COR-L47 (cell line): ENCODE measurements at places on chromosomes 2 and 18.

DNA sequence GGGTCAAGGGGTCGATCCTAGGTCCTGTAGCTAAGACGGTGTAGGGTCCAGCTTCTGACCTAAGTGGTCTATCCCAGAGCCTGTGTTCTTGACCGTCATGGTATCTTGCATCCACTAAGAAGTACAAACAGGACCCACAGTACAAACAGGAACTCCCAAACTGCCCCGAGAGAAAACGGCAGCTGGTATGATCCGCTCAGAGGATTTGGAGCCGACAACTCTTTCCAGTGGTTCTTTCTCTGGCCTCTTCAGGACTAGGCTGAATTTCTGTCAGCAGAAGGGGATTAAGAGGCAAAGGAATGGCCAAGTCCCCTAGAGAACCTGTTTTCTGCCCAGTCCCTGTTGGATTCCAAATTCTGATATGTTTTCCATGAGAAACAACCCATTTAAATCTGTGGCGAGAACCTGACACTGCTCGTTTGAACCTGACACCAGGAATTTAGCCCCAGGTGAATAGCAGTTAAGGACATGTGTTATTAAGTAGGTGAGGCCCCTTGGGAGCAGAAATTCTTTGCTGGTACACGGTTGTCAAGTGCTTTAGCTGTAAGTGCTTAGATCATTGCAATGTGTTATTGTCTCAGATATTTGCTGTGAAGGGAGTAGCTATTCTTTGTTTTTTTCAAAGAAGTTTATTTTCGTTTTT, 50.5 kb upstream of the TXNDC2 start:
- DNase-seq: no peak

- DNase-seq: no peak
These were observed 392.1 kb downstream of the TDRD15 start for GRCh38 chr2:21515903-21516302.

- DNase-seq: no peak
These were observed 11.0 kb upstream of the DUSP2 start for GRCh38 chr2:96156011-96156820.

GRCh38 chr2:96485751-96486651, 19.2 kb downstream of the NEURL3 start:
- DNase-seq: no peak

DNA sequence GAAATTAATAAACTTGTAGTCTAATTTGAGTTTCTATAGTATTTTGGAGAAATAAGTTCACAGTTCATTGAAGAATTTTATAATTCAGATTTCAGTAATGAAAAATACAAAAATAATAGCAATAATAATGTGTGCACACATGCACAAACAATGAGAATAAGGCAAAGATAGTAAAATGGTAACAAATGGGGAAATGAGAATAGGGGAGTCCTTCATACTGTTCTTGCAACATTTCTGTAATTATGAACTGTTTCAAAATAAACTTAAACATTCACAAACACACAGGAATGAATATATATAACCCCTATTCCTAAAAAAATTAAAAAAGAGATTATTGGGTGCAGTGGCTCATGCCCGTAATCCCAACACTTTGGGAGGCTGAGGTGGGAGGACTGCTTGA, 63.9 kb downstream of the SPRED2 start:
- DNase-seq: no peak

- DNase-seq: peak; percentile 70
These were observed 20.9 kb downstream of the ITM2C start for GRCh38 chr2:230885463-230886130.
